ENCODE measurements at places on chromosomes 16 and 17.

DNA sequence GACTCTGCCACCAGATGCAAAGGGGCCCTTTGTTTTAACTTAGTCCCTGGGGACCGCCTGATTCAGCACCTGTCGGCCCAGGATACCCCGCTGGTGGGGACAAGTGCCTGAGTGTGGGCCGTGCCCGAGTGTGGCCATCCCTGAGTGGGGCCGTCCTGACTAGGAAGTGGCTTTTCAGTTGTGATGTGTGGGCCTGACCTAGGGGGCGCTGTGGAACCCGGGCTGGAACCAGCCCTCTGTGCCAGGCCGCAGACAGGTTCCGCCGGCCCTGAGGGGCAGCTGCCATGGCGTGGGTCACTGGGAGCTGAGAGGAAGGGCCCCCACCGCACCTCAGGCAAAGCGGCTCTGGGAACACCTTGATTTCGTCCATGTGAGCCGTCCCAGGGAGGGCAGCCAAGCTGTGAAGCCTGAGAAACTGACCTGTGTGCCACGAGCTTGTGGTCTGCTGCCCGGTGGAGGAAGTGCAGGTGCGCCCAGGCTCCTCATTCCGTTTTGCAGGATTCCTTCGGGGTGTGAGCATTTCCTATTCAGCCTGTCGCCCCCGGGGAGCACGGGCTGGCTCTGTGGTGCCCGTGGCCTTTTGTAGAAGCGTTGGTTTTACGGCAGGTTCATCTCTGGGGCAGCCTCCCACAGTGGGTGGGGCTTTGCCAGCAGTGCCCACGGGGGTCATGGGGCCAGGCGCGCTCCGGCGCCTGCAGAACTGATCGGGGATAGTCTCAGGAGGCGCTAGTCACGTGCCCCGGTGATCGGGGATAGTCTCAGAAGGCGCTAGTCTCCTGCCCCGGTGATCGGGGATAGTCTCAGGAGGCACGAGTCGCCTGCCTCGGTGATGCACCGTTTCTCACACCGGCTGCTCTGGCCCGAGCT is 5.3 kb downstream of the RPL13 start:
- no peak for DNase-seq

GRCh38 chr17:39527220-39527813 is 66.0 kb downstream of the CDK12 start:
- DNase-seq = no peak

- DNase-seq = no peak
These were observed 607 bp upstream of the NCOR1 start for GRCh38 chr17:16215965-16216316.

GRCh38 chr16:10897134-10897533 is 20.1 kb downstream of the CIITA start:
- DNase-seq = no peak

- no peak for DNase-seq
These were observed 25.5 kb downstream of the STH start for GRCh38 chr17:46024590-46024989.

- no peak for DNase-seq
These were observed 117.4 kb downstream of the HIC1 start for GRCh38 chr17:2172077-2172851.

DNA sequence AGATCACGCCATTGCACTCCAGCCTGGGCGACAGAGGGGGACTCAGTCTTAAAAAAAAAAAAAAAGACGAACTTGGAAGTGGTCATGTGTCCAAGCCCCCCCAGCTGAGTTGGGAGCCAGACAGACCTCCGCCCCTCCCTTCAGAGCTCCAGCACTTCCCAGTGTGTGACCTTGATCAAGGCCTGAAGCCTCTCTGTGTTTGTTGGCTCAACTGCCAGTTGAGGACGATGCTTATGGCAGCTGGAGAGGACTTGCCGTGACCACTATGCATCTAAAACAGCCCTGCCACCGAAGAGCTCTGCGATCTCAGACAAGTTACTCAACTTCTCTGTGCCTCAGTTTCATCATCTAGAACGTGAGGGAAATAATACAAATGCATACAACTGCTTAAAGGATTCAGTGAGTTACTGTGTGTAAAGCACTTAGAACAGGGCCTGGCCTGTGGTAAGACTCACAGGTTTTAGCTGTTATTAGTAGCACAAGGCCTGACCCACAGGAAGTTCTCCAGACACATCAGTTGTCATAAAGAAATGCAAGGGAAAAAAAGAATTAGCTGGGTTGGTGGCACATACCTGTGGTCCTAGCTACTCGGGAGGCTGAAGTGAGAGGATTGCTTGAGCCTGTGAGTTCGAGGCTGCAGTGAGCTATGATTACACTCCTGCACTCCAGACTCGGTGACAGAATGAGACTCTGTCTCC is 7.0 kb upstream of the IL27 start:
- no peak for DNase-seq

- no peak for DNase-seq
These were observed 1214.6 kb downstream of the CDH8 start for GRCh38 chr16:60821661-60822060.

DNA sequence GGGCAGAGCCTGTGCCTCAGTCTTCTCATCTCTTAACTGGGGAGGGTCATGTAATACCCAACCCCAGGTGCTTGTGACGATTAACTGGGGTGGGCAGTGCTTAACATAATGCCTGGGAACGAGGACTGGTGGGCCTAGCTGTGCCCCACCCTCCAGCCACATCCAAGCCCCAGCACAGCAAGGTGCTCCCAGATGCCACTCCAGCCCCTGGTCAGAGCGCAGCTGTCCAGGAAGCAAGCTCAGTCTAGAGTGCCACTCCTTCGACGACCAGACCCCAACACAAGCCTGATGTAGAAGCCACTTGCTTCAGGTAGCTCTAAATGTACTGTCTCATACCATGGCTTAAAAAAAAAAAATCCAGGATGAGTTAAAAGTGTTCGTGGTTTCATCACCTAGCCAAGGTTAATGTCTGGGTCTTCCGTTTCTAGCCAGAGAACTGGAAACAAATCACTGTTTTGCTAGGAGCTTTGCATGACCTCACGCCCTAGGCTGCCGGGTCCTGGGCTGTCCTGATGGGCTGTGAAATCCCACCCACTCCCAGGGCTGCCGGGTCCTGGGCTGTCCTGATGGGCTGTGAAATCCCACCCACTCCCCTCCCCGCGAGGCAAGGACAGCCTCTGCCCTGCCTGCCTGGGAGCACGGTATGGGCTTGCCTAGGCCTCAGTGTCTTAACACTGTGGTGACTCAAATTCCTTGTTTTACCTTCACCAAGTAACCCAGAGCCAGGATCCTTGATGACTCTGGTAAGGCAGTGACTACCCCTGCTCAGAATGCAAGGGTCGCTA is 7.7 kb downstream of the MIEF2 start:
- DNase-seq = no peak

DNA sequence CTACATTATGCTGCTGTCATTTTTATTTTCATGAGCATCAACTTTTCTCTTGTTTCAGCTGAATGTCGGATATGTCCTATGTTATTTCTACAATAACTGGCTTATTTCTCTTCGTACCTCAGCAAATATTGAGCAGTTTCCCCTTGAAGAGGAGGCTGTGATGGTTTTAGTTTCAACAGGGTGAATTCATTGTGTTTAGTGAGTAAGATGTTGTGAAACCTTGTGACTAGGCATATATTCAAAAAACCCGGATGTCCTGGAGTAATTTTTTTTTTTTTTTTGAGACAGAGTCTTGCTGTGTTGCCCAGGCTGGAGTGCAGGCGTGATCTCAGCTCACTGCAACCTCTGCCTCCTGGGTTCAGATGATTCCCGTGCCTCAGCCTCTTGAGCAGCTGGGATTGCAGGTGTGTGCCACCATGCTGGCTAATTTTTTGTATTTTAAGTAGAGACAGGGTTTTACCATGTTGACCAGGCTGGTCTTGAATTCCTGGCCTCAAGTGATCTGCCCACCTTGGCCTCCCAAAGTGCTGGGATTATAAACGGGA is 11.1 kb downstream of the CPD start:
- DNase-seq = no peak

GRCh38 chr16:87340198-87340597 is 23.0 kb upstream of the C16orf95 start:
- DNase-seq = no peak

- DNase-seq = no peak
These were observed 22.1 kb downstream of the FCSK start for GRCh38 chr16:70476272-70477020.

GRCh38 chr16:11417487-11417886 is 72.2 kb downstream of the RMI2 start:
- DNase-seq = no peak

GRCh38 chr16:8675183-8676159 is 1.1 kb downstream of the ABAT start:
- DNase-seq = peak; percentile 22

DNA sequence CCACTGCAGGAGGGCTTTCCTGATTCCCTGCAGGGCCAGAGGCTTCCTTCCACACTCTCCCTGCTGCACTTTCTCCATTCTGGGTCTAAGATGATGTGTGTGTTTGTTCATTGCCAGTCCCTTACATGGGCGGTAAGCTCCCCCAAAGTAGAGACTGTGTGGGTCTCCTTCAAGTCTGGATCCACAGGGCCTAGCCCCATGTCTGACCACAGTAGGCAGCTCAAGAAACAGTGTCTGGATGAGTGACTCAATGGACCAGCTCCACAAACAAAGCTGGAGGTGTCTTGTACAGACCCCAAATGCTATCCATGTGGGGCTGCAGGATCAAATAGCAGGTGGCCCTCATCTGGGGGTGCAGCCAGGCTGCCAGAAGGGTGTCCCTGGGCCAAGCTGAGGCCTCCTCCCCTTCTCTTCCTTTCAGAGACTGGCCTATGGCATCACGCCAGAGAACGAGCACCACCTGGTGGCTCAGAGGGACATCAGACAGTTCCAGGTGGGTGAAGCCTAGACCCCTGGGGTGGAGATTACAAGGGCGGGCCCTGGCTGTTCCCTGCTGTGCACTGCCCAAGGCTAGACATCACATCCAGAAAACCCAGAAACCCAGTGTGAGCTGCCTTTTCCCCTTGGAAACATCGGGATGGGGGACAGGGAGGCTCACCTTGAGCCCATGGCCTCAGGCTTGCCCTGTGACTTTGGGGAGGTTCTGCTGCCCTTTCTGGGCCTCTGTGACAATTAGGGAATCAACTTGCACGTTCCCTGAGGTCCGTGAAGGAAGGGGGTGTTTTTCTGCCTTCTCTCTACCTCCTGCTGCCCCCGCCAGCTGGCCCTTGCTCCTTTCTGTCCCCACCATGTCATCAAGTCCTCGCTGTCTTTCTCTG is 45.9 kb downstream of the SLC6A2 start:
- DNase-seq = no peak

GRCh38 chr17:9577373-9577709 is 899 bp downstream of the CFAP52 start:
- no peak for DNase-seq

- DNase-seq = no peak
These were observed 3.8 kb downstream of the RASL10B start for GRCh38 chr17:35735036-35735805.

DNA sequence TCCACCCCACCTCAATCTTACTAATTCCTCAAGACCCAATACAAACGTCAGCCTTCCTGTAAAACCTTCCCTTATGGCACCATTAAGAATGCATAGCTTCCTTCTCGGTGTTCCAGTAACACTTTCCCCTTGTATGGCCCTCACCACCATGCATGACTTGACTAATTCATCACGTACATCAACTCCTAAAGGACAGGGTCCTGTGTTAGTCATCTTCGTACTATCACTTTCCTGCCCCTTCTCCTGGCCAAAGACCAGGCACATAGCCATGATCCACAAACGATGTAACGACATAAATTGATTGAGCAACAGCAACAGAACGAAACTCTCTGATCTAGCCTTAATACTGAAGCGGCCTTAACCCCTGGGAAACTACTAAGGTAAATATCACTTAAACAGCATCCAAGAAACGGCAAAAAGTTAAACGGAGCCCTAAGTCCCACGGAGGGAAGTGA is 612 bp downstream of the PSMD12 start:
- no peak for DNase-seq

- DNase-seq = peak; percentile 63
These were observed 913 bp upstream of the NOG start for GRCh38 chr17:56592487-56593085.

GRCh38 chr17:42980766-42981397 is 517 bp downstream of the RUNDC1 start:
- no peak for DNase-seq

- no peak for DNase-seq
These were observed 25.5 kb upstream of the BEAN1 start for GRCh38 chr16:66401610-66402009.

- no peak for DNase-seq
These were observed 17.5 kb downstream of the WIPI1 start for GRCh38 chr17:68439656-68440290.

DNA sequence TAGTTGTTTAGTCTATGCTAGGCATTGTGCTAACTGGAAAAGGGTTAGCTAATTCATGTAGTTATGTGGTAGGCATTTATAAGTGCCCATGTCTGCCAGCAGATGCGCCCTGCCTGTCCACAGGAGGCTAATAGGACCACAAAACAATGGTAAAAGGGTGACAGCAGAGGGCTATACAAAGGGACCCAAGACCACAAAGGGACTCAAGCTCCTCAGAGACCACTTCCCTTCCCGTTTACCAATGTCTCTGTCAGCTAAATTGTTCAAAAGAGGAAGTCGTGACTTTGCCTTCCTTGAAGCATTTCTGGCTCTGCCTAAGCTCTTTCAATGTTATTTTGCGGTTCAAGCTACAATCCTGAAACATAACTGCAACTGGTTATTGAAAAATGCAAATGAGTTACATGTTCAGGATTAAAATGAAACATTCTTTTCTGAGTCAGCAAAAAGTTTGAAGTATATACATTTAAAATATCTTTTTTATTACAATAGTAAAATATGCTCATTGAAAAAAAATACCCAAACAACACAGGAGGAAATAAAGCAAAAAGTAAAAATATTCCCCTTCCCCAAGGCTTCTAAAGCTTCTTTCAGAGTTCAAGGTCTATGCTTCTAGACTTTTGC is 149.2 kb downstream of the MAF start:
- no peak for DNase-seq

DNA sequence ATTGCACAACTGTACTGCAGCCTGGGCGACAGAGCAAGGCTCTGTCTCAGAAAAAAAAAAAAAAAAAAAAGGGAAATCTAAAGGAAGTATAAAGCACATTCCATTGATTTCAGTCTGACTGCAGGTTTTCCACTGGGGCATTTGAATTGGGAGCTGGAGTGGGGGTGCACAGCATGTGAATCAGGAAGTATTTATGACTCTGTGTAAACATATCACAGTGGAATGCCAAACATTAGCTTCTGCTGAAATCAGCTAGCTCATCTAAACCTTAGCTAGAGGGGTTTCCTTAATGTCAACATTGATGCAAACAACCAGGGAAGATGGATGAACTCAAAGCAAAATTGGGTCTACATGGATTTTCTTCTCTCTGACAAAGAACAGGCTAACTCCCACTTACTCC is 641.0 kb upstream of the EEF2KMT start:
- no peak for DNase-seq

- DNase-seq = no peak
These were observed 2.3 kb downstream of the RBFOX1 start for GRCh38 chr16:7334801-7335560.

GRCh38 chr16:25097276-25097975 is 14.1 kb upstream of the LCMT1 start:
- no peak for DNase-seq

DNA sequence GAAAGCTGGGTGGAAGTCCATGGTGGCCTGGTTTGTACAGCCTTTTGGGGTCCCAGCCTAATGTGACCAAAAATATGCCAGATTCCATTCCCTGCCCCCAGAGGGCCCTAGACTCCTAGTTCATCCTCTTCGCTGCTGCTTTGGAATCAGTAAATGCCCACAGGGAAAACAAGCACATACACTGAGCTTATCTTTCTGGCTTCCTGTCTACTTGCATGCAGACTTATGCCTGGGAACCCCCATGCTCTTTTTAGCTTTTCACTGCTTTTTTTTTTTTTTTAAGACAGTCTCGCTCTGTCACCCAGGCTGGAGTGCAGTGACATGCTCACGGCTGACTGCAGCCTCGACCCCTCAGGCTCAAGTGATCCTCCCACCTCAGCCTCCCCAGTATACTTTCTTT is 6.2 kb upstream of the CD300LG start:
- DNase-seq = no peak

Data from stimulated activated CD4-positive, alpha-beta T cell treated with anti-CD3 and anti-CD28 coated beads, Interleukin-1b, Interleukin-23, amount 100 ng/mL, for 1 hour (primary cell).